ENCODE measurements at places on chromosomes 12 and 14.
A peak's percentile ranks its signal among the peaks of the same experiment; 100 is the strongest.

DNA sequence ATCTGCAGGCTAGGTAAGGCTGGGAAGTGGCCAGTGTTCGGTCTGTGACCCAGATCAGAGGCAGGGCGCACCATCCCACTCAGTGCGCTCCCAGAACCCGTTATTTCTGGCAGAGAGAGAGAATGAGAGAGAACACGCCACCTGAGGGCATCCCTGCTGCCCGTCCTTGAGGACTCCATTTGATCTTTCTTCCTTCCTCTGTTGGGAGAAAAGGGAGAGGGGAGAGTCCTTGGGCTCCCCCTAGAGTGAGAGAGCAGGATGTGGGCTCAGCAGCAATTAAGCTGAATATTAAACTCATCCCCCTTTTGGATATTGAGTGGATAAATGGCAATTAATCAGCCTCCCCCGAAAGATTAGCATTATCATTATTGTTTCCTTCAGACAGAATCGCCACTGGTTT lies 70.6 kb downstream of the IFT43 start:
- no peak for DNase-seq

- DNase-seq, result no peak
Observed at GRCh38 chr12:50932787-50933280, 19.5 kb upstream of the HIGD1C start.

GRCh38 chr12:9701380-9702154 lies 31.3 kb downstream of the CLECL1 start:
- no peak for DNase-seq

- DNase-seq, result no peak
Observed at GRCh38 chr12:95623554-95624170, 72.4 kb upstream of the USP44 start.

- DNase-seq, result no peak
Observed at GRCh38 chr14:105087308-105087962, 22.2 kb upstream of the GPR132 start.

DNA sequence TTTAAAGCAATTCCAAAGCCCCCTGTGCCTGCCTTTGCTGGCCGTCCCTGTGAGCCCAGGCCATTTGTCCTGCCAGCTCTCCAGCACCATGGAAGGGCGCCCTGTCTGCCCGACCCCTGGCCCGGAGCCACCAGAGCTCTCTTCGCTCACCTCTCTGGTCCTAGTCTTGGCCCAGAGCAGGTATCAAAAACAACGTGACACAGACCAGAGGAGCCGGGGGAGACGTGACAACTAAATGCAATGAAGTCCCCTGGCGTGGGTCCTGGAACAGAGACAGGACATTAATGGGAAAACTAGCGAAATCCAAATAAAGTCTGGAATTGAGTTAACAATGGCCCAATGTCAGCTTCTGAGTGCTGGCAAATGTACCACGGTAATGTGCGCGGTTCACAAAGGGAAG lies 83.2 kb upstream of the DIO3 start:
- DNase-seq, result no peak

DNA sequence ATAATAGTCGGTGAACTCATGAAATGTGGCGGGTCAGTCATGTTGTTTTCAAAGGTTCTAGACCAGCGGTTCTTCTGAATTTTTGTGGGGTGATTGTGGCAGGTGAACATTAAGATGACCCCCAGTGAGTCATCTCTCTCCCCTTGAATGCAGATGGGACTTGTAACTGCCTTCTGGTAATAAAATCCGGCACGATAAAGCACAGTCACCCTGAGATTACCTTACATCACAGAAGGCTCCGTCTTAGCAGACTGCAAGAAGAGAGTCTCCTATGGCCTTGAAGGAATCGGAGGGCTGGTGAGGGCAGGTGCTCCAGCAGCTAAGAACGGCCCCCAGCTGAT lies 189.6 kb downstream of the FOXN3 start:
- DNase-seq, result no peak

DNA sequence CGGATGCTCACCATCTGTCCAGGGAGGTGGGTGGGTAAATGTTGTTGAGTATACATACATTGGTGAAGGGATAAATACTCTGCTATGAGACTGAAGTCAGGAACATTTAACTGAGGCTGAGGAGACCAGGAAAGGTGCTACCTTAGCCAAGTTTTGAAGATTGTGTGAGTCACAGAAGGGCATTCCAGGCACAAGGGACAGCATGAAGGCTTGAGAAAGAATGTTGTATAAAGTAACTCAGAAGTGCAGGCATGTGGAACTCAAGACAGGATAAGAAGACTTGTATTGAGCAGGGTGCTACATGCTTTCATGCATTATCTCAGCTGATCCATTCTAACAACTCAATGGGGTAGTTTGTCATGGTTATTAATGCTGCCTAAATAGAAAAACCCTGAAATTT lies 112.7 kb downstream of the IPO8 start:
- no peak for DNase-seq

GRCh38 chr12:64681200-64682052 lies 71.1 kb downstream of the RASSF3 start:
- peak; percentile 37 for DNase-seq

All from stimulated activated naive CD4-positive, alpha-beta T cell (primary cell).